Lung (tissue), 17 donors: ENCODE measurements at places on chromosomes 7 and 10. TPM values are rescaled to one million over a fixed set of nuclear protein-coding genes. Genes with fewer than 3 reads are reported as not detected.

DNA sequence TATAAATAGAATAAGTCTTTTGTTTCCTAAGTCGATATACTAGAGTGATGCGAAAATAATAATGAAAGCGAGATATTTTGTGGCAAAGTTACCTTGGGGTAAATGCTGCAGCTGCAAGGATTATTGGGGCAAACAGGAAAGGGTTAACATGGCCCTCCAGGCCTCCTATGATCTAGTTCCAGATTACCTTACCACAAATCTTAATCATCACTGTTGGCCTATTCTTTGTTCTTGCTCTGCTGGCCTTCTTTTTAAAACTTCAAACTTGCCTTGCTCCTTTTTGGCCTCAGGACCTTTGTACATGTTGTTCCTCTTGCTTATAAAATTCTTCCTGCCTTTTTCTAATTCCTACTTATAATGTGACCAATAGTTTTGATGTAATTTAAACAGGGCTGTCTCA is 81.5 kb downstream of the SEMA3C start:
- no peak for DNase-seq

Gene SLC39A12
- polyA plus RNA-seq, result 0.03 TPM

- no peak for DNase-seq
Observed at GRCh38 chr10:111524134-111524533, 447.3 kb downstream of the ADRA2A start.

- no peak for DNase-seq
Observed at GRCh38 chr10:60781661-60782060, 3.4 kb downstream of the CDK1 start.

GRCh38 chr10:24278176-24278889 is 69.4 kb downstream of the KIAA1217 start:
- DNase-seq, result no peak

Gene GNAT3
- polyA plus RNA-seq, result not detected

- no peak for DNase-seq
Observed at GRCh38 chr7:1257221-1257620, 24.5 kb downstream of the UNCX start.

DNA sequence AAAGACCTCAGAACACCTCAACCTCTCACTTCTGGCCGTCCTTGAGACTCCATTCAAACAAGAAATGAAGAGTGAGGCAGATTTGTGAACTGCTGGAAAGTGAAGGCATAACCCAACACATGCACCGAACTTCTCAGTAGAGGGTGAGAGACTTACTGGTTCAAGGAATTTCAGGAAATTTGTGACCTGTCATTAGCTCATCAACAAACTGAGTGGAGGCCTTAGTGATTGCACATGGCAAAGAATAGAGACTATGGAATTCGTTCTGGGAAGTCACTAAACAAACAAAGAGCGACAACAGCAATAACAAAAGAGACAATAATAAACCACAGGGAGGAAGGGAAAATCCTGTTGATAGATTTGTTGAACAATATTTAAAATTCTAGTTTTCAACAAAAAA is 125.0 kb upstream of the AKR1E2 start:
- no peak for DNase-seq

DNA sequence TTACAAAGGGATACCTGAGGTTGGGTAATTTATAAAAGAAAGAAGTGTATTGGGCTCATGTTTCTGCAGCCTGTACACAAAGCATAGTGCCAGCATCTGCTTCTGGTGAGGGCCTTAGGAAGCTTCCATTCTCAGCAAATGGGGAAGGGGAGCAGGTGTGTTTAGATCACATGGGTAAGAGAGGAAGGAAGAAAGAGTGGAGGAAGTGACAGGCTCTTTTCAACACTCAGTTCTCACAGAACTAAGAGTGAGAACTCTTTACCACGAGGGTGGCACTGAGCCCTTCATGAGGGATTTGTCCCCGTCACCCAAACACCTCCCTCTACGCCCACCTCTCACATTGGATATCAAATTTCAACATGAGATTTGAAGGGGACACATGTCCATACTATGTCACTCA is 506 bp upstream of the FAM170B start:
- no peak for DNase-seq

Gene XRCC2
- polyA plus RNA-seq, result 0.34 TPM

Gene DLX6
- not detected for polyA plus RNA-seq

Gene CPSF4
- polyA plus RNA-seq, result 26.1 TPM

Gene FGFBP3
- polyA plus RNA-seq, result 1.6 TPM

Gene CACNB2
- 0.90 TPM for polyA plus RNA-seq

DNA sequence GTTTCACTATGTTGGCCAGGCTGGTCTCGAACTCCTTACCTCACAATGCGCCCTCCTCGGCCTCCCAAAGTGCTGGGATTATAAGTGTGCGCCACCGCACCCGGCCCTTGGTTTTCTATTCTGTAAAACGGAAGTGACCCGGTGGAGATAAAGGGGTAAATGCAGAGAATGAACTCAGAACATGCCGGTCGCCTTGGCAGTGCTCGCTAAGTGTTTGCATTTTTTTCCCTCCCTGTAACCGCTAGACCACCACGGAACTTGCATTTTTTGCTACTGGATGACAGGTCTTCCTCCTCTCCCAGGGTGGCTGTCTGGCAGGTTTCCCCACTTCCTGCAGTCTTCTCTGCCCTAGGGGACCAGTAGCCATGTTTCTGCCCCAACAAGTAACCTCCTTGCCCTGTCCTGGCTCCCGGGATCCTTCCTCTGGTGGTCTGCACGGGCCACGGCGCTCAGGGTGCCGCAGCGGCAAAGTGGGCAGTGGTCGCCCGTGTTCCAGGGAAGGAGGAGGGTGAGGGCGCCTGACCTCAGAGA is 18.8 kb upstream of the GNA12 start:
- peak; percentile 41 for DNase-seq

Gene SUFU
- polyA plus RNA-seq, result 5.6 TPM

Gene CYP2C19
- polyA plus RNA-seq, result not detected

- DNase-seq, result no peak
Observed at GRCh38 chr7:72153132-72153512, 259.0 kb downstream of the CALN1 start.

Gene WEE2
- polyA plus RNA-seq, result not detected

Gene IFT22
- polyA plus RNA-seq, result 30.1 TPM

Gene NKX1-2
- 0.02 TPM for polyA plus RNA-seq

Gene IGF2BP3
- polyA plus RNA-seq, result 2.2 TPM

DNA sequence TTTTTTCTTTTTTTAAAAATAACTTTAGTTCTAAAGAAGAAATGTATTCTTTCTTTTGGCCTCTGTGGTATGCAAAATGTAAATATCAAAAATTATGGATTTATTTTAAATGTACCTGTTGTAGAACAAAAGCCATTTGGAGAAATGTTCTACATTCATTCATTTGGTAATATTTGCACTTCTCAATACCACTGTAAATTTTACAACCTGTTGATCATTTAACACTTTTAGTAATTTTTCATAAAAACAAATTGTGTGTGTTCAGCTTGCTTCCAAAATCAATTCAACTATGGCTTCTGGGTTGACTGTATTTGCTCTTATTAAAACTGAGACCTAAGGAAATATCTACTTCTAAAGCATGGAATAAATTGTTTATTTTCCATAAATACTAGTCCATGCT is 2.3 kb upstream of the IGF2BP3 start:
- DNase-seq, result no peak

DNA sequence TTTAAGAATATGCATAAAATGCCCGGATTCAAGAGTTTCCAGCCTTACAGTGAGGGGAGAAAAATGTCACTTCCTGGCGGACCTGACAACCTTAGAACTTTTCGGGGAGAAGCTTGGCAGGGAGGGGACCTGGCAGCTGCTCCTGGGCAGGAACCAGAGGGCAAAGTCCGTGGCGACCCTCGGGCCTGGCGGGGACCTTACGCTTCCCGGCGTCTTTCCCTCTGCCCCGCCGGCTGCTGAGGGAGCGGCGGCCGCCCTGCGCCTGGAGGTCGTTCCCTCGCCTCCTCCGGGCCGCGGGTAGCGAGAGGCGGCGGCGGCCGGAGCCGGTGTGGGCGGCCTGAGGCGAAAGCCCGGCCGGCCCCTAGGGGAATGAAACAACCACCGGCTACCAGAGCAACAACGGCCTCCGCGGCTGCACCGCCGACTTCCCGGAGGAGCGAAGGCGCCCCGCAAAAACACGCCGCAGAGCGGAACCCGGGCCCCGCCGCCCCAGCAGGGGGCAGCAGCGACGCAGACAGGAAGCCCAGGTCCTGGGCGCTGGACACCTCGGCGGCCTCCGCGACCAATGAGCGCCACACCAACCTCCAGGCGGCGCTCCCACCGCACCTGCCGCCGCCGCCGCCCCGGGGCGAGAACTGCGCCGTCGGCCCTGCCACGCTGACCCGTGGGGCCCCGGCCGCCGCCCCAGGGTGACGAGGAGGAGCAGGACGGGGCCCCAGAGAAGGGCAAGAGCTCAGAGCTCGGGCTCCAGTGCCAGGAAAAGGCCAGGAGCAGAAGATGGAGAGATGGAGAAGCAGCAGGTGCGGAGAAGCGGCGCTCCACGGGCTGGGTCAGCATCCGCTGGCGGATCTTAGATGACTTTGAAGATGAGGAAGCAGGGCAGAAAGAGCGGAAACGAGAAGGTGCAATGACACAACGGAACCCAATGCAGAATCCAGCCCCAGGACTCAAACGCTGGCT is 10.5 kb upstream of the ACSM6 start:
- peak; percentile 81 for DNase-seq

DNA sequence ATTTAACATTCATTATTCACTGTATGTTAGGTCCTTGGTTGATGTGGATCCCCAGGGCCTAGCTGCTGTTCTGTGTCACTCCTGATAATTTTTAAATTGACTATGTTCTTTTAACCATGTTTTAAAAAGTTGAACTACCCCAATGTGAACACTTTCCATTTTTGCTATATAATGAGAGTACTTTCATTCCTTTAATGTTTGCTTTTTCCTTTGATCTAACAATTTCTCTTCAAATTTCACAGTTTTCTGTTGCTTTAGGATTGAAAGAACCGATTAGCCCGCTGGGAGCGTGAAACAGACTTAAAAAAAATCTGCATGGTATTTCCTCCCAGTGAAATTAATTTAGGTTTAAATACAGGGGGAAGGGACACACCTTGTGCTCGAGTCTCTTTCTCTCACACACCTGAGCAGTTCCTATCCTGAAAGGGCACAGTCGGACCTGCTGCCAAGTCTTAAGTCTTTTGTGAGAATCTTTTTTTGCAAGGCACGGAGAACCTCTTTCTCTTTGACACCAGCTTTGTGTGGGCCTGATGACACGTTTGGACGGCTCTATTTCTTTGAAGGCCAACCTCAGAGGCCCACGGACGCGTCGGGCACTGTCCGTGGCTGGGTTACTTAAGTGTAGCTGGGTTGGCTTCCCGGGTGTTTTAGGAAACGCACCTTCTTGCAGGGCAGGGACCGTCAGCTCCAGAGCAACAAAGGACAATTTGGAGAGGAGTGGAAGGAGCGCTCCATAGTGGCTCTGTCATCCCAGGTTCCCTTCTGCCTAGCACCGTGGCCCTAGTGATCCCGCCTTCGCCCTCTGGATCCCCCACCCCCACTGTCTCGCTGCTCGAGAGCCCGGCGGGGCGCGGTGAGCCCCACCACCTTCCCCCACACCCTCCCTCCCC is 1.0 kb upstream of the CHN2 start:
- peak; percentile 5 for DNase-seq

DNA sequence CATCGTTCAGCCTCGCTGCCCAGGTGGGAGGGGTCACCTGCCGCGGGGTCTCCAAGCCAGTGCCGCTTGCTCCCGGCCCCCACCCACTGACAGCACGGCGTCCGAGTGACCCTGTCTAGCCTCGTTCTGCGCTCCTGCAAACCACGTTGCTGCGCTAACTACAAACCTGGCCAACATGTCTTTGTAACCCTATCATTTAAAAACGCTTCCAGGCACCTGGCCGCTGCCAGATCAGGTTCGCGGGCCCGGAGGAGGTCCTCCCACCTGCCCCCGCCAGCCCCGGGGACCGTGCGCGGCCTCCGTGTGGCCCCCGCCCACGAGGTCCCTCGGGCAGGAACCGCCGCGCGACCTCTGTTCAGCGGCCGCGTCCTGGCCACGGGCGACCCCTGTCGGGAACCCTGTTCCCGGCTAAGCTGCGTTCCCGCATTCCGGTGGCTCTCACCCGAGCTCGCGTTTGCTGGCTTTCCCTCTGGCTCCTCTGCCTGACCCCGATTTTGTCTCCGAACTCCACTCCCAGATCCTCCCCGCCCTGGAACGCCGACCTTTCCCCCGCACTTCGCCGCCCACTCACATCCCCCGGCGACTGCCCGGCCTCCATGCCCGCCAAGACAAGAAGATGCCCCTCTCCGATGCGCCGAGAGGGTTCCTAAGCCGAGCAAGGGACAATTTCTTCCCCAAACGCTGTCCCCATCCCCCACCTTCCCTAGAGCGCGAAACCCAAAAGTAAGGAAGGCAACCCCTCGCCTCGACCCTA is 2.4 kb downstream of the SFMBT2 start:
- DNase-seq, result peak; percentile 76

GRCh38 chr7:158761945-158762344 is 57.3 kb upstream of the NCAPG2 start:
- no peak for DNase-seq

- DNase-seq, result no peak
Observed at GRCh38 chr7:88458279-88458678, 151.6 kb upstream of the STEAP4 start.

Gene DUSP5
- polyA plus RNA-seq, result 16.4 TPM

DNA sequence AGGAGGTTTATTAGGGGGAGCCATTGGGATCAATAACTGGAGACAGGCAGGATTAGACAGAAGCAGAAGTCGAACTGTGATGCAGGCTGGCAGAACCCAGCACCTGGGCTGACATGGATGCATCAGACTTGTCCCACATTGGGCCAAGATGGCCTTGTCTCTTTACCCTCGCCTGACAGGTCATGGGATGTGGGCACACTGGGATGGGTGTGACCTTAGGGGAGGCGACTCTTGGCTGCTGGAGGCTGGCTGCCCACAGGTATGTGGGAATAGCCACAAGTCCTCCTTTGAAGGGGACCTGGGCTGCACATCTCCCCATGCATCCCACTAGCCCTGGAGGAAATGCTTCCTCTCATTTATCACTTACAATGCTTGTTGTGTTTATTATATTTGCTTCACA is 17.3 kb downstream of the NFE2L3 start:
- no peak for DNase-seq

GRCh38 chr10:97079448-97079847 is 106.3 kb downstream of the SLIT1 start:
- DNase-seq, result no peak

Gene NIPSNAP2
- polyA plus RNA-seq, result 42.1 TPM

DNA sequence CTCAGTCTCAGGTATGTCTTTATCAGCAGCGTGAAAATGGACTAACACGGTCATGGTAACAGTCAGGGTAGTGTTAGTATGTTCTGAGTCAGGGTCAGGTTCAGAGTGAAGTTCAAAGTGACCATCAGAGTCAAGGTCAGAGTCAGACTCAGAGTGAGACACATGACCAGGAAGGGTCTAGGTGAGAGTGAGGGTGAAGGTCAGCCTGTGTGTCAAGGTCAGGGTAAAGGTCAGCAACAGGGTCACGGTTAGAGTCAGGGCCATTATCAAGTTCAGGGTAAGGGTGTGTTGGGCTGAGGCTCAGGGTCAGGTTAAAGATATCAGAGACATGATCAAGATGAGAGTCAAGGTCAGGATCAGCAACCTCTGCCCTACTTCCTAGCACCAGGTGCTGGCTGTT is 4.0 kb downstream of the MRPS24 start:
- DNase-seq, result no peak

Gene FKBP6
- polyA plus RNA-seq, result 0.08 TPM

Gene TMEM184A
- 9.9 TPM for polyA plus RNA-seq

Gene NUDT1
- polyA plus RNA-seq, result 24.7 TPM

- no peak for DNase-seq
Observed at GRCh38 chr10:131652438-131653139, 248.2 kb upstream of the PPP2R2D start.
